ENCODE measurements at places on chromosomes 1 and 21. TPM values are rescaled to one million over a fixed set of nuclear protein-coding genes. Genes with fewer than 3 reads are reported as not detected.
A peak's percentile ranks its signal among the peaks of the same experiment; 100 is the strongest.

DNA sequence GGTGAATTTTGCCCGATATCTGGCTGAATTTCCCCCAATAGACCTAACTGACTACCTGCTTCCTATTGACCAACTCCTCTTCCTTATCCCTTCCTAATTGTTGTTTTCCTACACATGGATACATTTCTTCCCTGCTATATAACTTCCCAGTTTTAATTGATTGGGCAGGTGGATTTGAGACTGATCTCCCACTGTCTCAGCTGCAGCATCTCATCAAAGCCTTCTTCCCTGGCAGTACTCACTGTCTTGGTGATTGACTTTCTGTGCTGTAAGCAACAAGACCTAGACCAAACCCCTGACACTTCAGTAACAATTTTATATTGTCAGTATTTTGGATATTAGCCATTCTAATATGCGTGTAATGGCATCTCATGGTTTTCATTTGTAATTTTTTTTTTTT, 11.3 kb upstream of the PLA2G2A start:
- DNase-seq = no peak

- DNase-seq = peak; percentile 16
These were observed 132.4 kb downstream of the EDEM3 start for GRCh38 chr1:184622136-184622823.

DNA sequence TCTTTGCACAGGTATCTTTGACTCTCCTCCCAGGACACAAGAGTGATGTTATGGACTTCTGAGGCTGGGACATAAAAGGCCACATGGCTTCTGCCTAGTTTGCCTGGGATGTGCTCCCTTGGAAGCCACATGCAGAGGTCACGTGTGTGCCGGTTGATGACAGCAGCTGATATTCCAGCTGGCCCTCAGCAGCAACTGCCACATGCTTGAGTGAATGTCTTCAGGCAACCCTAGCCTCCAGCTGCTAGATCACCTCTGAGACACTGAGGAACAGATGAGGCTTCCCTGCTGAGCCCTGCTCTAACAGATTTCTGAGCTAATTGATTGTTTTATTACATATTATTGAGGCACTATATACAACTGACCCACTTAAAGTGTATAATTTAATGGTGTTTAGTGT, 11.6 kb upstream of the AKR7A3 start:
- DNase-seq = no peak

DNA sequence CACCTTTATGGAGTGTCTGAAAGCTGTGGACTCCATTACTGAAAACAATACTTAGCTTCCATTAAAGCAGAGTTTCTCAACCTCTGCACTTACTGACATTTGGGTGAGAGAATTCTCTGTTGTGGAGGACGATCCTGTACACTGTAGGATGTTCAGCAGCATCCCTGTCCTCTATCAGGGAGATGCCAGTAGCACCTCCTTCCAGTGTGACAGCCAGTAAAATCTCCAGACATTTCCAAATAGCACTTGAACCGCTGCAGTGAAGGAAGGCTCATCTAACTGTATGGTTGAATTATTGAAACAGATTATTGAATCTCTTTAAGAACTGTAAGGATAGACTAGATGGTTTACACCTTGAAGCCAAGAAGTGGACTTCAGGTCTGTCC, 3.1 kb downstream of the PRDM2 start:
- DNase-seq = no peak

GRCh38 chr21:39057121-39057520, 126.1 kb downstream of the PSMG1 start:
- no peak for DNase-seq

DNA sequence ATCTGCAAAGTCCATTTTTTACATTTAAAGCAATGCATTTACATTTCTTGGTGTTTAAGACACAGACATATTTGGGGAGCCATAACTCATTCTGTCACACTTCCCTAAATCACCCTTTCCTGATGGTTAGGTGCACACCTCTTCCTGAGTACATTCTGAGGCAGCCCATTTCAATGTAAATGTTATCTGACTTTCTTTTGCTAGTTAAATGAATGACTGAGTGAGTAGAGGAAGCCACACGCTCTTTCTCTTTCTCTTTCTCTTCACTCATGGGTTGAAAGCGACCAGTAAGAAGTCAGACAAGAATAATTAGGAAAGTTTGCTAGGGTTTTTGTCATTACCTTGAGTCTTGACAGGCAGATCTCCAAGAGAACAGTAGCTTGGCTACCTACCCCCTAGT, 143.1 kb downstream of the S1PR1 start:
- no peak for DNase-seq

DNA sequence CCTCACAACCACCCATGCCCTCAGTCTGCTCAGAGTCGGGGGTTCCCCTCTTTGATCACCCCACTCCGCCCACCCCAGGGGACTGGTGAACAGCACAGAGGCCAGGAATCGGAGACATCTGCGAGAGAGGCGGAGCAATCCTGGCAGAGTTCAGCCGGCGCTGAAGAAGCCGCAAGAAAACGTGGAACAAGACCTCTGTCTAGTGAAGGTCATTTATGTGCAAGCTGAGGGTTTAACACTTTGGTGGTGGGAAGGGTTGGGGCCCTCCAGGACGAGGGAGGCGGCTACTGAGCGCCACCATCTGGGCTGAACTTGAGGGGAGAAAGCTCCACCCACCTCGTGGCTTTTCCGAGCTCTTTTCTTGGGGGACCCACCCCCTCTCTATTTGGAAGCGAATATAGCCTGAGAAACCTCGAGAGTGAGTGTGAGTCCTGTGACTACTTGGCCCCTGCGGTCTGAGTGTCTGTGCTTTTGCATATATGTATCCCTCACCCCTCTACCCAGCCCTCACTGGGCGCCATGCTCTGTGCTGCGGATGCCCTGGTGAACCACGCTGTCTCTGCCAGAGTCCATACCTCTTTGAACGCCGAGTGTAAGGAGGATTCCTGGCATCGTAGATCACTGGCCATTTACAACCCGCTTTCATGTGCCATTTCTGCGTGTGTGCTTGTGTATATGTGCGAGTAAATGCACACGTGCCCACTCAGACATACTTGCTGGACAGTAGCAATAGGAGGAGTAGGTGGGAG, 1.2 kb upstream of the EPHA10 start:
- no peak for DNase-seq

GRCh38 chr1:67792741-67793458, 40.4 kb downstream of the GNG12 start:
- DNase-seq = no peak

- no peak for DNase-seq
These were observed 48.6 kb upstream of the ZNHIT6 start for GRCh38 chr1:85756864-85757263.

GRCh38 chr1:6998267-6998666, 213.0 kb downstream of the CAMTA1 start:
- DNase-seq = no peak

GRCh38 chr1:179816196-179816960, 61.2 kb downstream of the TOR1AIP2 start:
- DNase-seq = peak; percentile 18

DNA sequence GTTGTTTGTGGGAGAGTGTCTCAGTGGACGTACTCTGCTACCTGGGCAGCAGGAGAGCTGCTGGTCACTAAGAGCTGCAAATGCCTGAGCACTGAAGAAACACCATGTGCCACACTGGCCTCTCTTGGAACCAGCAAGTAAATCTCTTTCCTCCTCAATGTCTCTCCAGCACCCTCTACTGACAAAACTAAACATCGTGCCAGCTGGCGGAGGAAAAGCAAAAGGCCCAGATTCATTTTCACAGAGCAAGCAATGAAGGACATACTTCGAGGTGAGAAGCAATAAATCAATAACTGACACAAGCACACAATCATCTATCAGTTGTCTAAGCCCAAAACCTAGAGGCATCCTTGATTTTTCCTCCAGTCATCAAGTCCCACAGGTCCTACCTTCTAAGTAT, 78.1 kb downstream of the RERE start:
- no peak for DNase-seq

DNA sequence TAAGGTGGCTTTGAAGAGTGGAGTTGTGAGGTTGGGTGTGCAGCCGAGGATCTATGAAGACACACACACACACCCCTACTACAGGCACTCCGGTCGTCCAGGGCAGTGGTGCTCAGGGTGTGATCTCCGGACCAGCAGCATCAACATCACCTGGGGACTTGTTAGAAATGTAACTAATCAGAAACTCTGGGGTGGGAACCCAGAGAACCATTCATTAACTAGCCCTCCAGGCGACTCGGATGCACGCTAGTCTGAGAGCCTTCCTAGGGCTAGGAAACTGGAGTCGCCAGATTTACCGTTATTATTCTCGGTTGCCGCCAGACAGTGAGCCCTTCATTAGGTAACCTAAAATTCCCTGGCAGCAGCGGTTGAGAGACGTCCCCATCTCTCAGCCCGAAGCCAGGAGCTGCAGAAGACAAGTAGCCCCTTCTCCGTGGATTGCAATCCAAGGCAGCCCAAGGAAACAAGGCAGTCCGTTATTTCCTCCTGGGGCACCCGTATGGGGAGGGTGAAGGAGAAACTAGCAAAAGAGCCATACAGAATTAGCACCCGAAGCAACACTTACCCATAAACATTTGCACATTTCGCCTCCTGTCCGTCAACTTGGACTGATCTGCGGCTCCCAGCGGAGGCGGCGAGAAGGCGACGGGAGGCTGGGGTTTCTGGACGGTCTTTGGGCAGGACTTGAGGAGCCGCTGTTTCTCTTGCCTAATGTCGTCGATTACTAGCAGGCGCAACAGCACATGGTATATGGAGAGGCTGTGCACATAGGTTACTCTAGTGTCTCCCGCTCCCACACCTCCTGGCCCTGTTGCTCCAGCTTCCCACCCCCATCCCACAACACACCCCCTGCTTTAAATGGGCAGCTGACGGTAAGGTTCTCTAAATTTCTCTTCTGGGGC, 2.9 kb upstream of the CCN1 start:
- DNase-seq = no peak

DNA sequence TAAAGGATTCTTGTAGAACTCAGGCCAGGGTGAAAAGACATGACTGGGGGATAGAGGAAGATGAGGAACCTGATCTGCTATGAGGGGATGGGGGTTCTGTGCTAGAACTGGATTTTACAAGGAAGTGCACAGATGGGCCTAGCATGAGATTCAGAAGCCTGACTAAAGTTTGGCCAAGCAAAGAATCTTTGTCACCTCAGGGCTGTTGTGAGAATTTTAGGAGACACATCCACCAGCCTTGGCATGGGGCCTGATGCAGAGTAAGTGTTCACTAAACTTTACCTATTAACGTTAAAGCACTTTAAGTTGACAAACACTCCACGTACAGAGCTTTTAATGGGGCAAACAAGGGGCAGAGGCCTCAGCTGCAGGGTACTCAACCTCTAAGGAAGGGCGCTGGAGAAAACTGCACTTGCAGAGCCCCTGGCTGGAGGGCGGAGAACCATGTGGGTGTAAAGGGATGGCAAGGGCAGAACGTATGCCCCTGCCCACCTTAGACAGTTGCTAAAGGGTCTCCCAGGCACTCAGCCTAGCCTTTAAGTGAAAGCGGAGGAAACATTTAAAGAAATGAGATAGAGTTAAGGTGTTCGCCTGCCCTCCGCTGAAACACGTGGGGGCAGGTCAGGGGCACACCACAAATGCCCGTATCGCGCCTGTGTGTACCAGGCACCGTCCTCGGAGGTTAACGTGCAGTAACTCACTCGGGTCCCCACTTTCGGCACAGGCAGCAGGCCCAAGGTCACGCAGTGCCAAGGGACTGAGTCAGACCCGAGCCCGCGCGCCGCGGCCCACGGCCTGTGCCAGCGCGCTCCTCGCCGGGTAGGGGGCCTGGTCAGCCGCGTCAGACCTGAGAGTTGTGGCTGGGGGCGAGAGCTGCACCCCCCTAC, 990 bp upstream of the MRPS6 start:
- no peak for DNase-seq

GRCh38 chr1:117967477-117967876, 37.9 kb downstream of the WDR3 start:
- no peak for DNase-seq

DNA sequence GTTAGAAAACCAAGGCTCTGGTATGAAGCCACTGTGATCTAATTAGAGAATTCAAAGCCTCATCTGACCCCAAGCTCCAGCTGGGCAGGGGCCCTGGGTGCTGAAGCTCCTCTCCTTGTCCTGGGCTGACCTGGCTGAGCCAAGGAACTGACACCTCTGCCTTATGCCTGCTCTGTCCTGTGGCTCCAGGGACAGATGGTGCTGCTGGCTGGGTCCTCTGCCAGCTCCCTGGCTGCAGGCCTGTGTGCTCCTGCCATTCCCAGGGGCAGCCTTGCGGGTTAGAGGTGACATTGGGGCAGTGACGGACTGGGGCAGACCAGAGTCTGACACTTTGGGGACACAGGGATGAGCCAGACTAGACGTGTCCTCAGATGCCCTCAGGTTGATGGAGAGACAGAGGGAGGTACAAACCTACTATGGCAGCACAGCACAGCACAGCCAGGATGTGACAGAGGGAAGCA, 11.8 kb downstream of the ACOT11 start:
- no peak for DNase-seq

DNA sequence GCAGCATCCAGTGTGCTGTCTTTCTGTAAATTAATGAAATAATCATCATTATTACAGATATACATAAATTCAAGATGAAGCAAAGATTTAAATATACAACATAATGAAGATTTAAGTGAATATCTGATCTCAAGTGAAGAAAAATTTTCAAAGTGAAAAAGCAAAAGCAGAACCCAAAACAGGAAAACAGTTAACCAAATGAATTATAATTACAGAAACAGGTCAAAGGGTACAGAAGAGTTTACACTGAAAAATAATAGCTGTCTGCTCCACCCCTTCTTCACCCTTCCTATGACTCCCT, 44.8 kb upstream of the GTF2B start:
- no peak for DNase-seq

- no peak for DNase-seq
These were observed 277.2 kb upstream of the GJB5 start for GRCh38 chr1:34477632-34478141.

GRCh38 chr1:207289756-207290155, 31.7 kb upstream of the CD55 start:
- DNase-seq = no peak

GRCh38 chr1:8422510-8423268, 104.8 kb downstream of the SLC45A1 start:
- no peak for DNase-seq

- DNase-seq = no peak
These were observed 129.5 kb upstream of the DSCAM start for GRCh38 chr21:40976198-40977109.

GRCh38 chr21:16082038-16082816, 352.4 kb downstream of the USP25 start:
- DNase-seq = no peak

Gene KRTAP13-1
- total RNA-seq = not detected

Gene VPS26C
- 31.2 TPM for total RNA-seq

Gene SH3D21
- 4.0 TPM for total RNA-seq

Gene CNR2
- not detected for total RNA-seq

Gene VWA1
- 41.6 TPM for total RNA-seq

Gene RNU1-4
- under 0.01 TPM for total RNA-seq
